ENCODE measurements at places on chromosomes 2 and 18.
A peak's percentile ranks its signal among the peaks of the same experiment; 100 is the strongest.

DNA sequence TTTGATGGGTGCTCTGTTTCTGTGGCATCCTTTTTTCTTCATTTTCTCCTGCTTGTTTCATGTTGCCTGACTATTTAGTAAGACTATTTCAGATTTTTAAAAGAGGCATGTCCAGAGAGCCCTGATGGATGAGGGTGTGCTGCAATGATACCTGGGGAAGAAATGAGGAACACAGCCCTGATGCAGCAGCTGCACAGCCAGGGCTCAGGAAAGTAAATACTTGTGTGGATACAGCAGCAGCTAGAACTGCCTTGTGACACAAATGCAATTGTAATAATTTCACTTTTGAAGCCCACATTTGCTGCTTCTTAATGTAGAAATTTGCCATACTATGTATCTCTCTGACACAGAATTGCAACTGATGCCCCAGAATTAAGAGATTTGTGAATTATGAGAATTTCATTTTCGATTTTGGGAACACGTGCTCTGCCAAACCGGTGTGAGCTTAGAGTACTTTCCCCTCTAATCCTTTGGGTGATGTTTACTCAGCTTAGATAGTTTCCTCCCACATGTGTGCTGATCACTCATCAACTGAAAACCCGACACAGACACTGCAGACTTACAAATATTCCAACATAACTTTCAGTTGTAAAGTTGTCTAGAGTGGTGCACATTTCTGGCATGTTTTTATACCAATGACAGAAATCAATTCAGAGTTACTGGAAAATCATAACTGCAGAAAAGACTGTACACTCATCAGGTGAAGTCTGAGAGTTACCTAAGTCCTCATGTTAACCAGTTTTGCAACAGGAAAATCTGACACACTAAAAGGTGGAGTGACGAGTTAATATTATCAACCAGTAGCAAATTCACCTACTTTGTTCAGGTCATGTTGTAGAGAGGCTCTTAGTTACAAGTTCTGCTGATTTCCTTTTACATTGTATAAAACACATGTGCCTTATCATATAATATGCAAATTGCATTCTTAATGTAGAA, 383.4 kb downstream of the CBLN2 start:
- DNase-seq: no peak

- peak; percentile 44 for DNase-seq
Observed at GRCh38 chr2:108414256-108414876, 34.6 kb upstream of the GCC2 start.

DNA sequence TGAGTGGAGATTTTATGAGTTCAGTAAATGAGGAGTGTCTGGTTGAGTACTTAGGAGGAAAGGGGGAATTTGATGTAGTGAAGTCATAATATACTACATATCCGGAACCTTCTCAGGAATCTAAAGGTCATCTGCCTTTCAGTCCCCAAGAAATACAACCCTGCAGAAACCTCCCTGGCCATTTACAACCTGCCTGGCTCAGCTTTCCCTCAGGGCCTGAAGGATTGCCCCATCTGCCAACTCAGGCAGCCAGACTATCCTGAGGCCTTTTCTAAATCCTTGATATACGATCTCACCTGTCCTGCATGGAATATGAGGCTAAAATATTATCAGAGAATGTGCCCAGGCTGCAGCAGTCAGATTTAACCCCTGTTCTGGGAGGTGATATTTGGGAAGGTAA, 165.4 kb upstream of the SPOPL start:
- DNase-seq: no peak

DNA sequence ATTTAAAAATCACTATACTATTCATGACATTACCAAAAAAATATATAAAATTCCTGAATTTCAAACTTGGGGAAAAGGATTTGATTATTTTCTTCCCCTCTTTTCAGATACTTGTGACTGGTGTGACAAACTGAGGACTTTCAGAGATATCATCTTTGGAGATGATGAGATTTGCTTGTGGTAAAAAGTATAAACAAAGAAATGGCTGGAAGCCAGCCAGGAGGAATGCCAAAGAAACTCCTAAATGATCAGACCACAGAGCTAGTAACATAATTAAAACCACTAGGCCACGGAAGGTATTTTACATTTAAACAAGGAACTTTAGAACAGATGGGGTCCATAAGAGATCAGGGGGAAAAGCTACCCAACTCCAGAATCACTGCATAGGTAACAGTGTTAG, 58.7 kb downstream of the PIGN start:
- peak; percentile 76 for DNase-seq

GRCh38 chr2:225097035-225097434, 54.8 kb upstream of the DOCK10 start:
- no peak for DNase-seq

Measured in ELR (cell line).